Umbilical cord (tissue), 2 donors: ENCODE measurements at places on chromosomes 12 and 14. TPM values are rescaled to one million over a fixed set of nuclear protein-coding genes. Genes with fewer than 3 reads are reported as not detected.

- DNase-seq, result no peak
These were observed 832.0 kb downstream of the DIO2 start for GRCh38 chr14:79379266-79379665.

DNA sequence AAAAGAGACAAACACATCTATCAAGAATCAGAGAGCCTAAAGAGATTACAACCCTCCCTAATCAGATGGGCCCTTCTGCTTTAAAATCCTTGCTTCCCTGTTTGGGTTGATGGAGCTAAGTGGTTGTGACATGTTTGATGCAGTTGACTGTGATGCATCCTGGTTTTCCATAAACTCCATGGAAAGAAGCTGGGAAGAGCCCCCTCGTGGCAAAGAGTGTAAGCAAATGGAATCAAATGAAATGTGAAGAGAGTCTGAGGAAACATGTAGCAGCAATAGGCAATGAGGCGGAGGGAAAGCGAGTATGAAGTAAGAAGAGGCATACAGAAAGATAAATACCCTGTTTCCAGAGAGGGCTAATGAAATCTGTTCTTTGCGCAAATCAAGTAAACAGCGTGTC lies 70.4 kb upstream of the SLCO1C1 start:
- DNase-seq, result peak; percentile 37

DNA sequence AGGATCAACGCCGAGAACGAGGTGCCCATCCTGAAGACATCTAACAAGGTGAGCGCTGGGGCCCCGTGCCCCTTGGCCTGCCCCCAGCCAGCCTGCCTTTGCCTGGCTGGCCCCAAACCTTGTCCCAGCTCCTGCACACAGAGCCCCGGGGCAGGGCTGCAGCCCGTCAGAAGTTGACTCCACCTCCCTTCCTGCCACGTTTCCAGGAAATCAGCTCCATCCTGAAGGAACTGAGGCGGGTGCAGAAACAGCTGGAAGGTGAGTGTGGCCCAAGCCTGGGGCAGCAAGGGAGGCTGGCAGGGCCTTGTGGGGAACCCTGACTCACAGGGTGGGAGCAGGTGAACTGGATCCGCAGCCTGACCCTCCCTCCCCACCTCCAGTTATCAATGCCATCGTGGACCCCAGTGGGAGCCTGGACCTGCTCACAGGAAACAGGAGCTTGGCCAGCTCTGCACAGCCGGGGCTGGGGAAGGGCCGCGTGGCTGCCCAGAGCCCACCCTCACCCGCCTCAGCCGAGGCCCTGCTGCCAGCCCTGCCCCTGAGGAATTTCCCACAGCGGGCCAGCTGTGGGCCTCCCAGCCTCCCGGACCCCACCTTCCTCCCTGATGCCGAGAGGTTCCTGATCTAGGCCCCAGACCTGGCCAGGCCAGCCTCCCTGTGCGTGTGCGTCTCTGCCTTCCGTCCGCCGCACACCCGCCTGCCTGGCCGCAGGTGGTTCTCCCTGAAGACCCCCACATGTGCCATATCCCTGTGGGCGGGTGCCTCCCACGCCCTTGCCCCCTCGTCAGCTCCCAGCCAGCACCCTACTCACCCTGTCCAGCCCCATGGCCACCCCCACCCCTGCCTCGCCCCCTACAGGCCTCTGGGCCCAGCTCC lies 29.5 kb downstream of the CEP170B start:
- no peak for DNase-seq

DNA sequence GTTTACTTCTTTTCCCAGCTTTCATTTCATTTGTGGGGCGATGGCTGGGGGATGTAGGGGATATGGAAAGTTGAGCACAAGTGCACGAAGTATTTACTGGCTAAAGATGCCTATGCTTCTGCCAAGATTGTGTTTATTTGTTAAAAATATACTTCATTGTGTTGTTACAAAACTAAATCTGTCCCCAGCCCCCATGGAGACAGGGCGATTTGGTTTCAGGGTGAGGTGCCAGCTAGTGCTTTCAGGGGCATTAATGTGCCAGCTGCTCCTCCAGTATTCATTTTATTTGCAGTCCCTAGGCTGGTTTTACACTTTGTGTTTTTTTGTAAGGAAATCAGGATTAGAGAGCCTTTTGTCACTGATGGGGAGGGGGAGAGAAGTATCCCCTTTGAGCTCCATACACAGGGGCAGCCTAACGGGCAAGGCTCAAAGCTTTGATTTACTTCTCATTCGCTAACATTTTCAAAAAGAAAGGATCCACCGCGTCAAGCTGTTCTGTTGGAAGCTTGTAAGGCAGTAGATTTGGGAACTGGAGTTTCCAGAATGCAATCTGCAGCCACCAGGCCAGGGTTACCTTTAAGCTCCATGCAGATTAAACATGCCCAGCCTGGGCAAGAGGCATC lies 198.7 kb upstream of the PLEKHG7 start:
- no peak for DNase-seq

- DNase-seq, result no peak
These were observed 20.8 kb downstream of the MLXIP start for GRCh38 chr12:122099280-122099749.

DNA sequence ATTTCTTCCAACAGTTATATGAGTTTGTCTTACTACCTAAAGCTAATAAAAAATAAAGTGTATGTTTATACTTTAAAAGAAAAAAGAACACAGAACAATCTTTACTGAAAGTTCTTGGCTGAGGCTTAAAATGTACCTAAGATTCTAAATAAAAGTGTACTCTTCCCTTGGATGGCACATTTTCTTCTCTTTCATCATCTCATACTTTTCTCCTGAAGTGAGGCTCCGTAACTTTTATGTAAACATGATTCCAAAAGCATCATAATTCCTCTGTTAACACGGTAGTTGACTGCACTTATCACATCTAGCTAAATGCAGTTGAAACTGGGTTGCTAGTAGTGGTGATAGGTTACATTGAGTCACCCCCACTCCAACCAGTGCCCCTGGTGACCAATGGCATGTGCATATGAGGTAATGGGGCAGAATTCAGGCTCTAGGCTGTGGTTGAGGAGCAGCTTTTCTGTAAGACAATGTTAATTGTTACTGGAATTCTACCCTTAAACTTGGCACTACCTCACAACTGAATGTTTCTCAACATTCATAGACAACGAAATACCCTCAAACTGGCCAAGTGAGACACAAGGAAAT lies 38.4 kb downstream of the WASHC3 start:
- no peak for DNase-seq

GRCh38 chr12:52141306-52141705 lies 50.5 kb downstream of the KRT80 start:
- DNase-seq, result no peak

- DNase-seq, result no peak
These were observed 34.5 kb downstream of the TSPAN11 start for GRCh38 chr12:30961030-30961429.

- no peak for DNase-seq
These were observed 71.2 kb upstream of the HOXC13 start for GRCh38 chr12:53867216-53868012.

GRCh38 chr12:21296751-21297406 lies 37.8 kb downstream of the SLCO1A2 start:
- peak; percentile 9 for DNase-seq

DNA sequence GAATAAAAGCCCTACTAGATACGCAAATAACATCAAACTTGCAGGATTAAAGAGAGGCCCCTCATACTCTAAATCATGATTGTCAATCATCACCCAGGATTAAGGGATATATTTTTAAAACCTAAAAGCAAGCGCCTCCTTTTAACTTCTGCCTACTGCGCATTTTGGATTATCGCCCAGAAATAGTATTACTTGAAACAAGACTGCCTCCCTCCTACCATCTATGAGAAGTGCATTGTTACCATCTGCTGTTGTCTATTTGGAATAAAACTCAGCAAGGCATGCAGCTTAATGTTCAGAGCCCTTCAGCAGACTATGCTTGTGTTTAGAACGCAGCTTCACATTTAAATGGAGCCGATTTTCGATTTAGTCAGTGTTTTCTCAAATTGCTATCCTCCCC lies 79.6 kb downstream of the EXOC5 start:
- peak; percentile 62 for DNase-seq

DNA sequence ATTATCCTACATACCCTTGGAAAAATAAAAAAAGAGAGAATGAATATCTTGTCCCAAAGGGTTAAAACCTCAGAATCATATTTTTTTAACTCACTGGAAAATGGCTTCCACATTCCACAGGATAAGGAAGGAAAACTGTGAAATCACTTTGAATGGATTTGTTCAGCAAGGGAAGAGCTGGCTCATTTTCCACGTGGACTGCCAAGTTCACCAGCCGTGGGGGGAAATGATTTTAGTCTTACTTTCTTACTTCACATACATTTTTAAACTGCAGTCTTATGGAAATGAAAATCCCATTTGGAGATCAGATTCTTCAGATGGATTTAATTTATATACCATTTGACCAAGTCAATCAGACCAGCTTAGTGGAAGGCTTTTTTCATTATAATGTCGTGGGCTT lies 29.9 kb upstream of the AEBP2 start:
- DNase-seq, result peak; percentile 73

- DNase-seq, result no peak
These were observed 197.6 kb upstream of the AVPR1A start for GRCh38 chr12:63348556-63348955.

- DNase-seq, result no peak
These were observed 6.4 kb downstream of the ERP27 start for GRCh38 chr12:14931791-14932560.

DNA sequence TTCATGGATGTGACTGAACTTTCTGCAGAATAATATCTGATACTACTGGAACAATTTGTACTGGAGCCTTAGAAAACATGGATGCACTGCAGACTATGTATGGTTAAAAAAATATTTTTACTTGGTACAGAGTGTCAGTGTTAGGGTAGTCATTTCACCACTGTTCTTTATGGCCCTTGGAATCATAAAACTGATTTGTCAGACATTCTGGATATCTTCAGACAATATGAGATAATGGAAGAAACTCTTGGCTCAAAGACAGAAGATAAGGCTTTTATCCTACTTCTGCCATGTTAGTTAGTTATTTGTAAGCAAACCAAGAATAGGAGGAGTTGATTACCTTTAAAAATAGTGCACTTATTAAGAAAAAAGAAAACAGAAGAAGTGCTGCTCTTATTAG lies 209.4 kb downstream of the LRIG3 start:
- DNase-seq, result peak; percentile 76

- DNase-seq, result peak; percentile 29
These were observed 272.1 kb upstream of the SEL1L start for GRCh38 chr14:81805785-81806184.

GRCh38 chr12:115355301-115355700 lies 671.3 kb upstream of the TBX3 start:
- no peak for DNase-seq

DNA sequence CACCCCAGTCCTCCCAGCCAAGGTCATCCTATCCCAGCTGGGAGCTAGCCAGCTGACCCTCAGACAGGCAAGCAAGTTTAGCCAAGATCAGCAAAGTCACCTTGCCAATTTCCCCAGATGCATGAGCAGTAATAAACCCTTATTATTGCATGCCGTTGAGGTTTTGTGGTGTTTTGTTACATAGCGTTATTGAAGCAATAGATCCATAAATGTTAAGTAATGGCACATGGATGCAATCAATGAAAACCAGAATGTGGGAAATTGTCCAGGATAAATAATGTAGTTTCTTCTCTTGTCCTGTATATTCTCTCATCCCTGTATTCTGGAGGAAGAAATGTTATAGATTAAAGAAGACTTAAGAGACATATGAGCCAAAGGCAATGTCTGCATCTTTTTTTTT lies 18.0 kb upstream of the TMEM260 start:
- no peak for DNase-seq

- DNase-seq, result peak; percentile 82
These were observed 31.9 kb downstream of the BMP4 start for GRCh38 chr14:53924753-53925152.

GRCh38 chr12:63037746-63038712 lies 103.1 kb upstream of the PPM1H start:
- no peak for DNase-seq

- no peak for DNase-seq
These were observed 2.8 kb downstream of the MGAT2 start for GRCh38 chr14:49623387-49623786.

The SLC7A8 gene
- 25.0 TPM for total RNA-seq

The TCL1B gene
- total RNA-seq, result 4.1 TPM

The MIP gene
- total RNA-seq, result 2.9 TPM

The STON2 gene
- total RNA-seq, result 14.0 TPM

The RPGRIP1 gene
- not detected for total RNA-seq

The SEC23A gene
- 418 TPM for total RNA-seq

The REP15 gene
- 1.9 TPM for total RNA-seq

The MYF5 gene
- 7.5 TPM for total RNA-seq

The TBK1 gene
- 61.4 TPM for total RNA-seq

The RHEBL1 gene
- 3.9 TPM for total RNA-seq

The INHBC gene
- total RNA-seq, result not detected

The CATSPERB gene
- 5.1 TPM for total RNA-seq
